ENCODE measurements at places on chromosomes 16 and 17.

GRCh38 chr17:40936976-40937375 is 470 bp downstream of the KRT23 start:
- no peak for DNase-seq

DNA sequence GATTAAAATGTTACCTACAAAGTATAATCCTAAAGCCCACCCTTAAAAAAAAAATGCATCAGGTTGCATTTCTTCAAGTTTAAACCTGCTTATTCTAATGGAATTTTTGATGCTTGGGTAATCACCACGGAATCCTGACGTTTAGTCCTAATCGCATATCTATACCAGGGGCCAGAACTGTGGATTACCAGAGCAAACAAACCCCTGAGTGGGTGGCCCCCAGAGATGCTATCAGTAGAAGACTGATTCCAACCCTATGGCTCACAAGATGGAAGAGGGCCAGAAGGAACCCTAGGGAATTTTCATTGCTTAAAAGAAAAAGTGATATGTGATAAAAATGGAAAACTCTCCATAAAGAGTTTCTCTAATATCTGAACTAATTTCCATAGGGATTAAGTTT is 152.2 kb upstream of the NOG start:
- DNase-seq, result no peak

GRCh38 chr16:20218093-20218492 is 109.2 kb downstream of the GP2 start:
- no peak for DNase-seq

- no peak for DNase-seq
Observed at GRCh38 chr16:7938175-7938574, 605.5 kb downstream of the RBFOX1 start.
